ENCODE measurements at places on chromosomes 3 and 15. TPM values are rescaled to one million over a fixed set of nuclear protein-coding genes. Genes with fewer than 3 reads are reported as not detected.

The PLAAT1 gene
- 0.80 TPM for total RNA-seq

The LMAN1L gene
- total RNA-seq, result not detected

The CASR gene
- total RNA-seq, result not detected

The PP2D1 gene
- not detected for total RNA-seq

The ERC2 gene
- total RNA-seq, result 1.6 TPM

The RTP4 gene
- total RNA-seq, result not detected

The SPTBN5 gene
- 2.2 TPM for total RNA-seq

The EHD4 gene
- 23.2 TPM for total RNA-seq

The NTRK3 gene
- not detected for total RNA-seq

The CHMP2B gene
- total RNA-seq, result 36.0 TPM

The CATSPER2 gene
- 3.1 TPM for total RNA-seq

The LMOD3 gene
- total RNA-seq, result not detected

The HDC gene
- not detected for total RNA-seq

The GPR160 gene
- total RNA-seq, result 0.49 TPM

The SPESP1 gene
- not detected for total RNA-seq

The ZBTB47 gene
- total RNA-seq, result 38.8 TPM

The EPHB1 gene
- 1.6 TPM for total RNA-seq

The AP3S2 gene
- 24.4 TPM for total RNA-seq

The GOLGA8K gene
- 1.3 TPM for total RNA-seq

The PSTPIP1 gene
- total RNA-seq, result not detected

The SH2D7 gene
- not detected for total RNA-seq
